ENCODE measurements at places on chromosomes 13 and 19.

DNA sequence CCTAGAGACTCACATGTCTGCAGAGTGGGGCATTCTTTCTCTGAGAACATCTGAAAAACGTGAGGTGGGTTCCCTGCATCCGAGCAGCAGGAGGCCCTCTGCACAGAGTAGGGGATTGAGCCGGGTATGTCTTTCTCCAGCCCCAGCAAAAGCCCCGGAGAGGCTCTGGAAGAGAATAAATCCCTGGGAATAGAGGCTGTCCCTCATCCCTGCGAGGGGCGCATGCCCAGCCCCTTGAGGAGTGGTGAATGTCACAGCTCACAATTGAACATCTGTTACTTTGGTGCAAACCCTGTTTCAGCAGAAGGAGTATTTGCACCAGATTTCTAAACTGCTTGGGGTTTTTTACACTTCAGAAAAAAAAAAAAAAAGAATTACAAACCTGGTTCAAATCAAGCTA is 164.6 kb downstream of the FGF14 start:
- no peak for DNase-seq

GRCh38 chr13:112183532-112184090 is 116.7 kb downstream of the SOX1 start:
- no peak for DNase-seq

- no peak for DNase-seq
Observed at GRCh38 chr13:109773276-109773675, 13.1 kb downstream of the IRS2 start.

- no peak for DNase-seq
Observed at GRCh38 chr13:110812121-110812868, 98.8 kb downstream of the ING1 start.

GRCh38 chr13:47503475-47503874 is 497.6 kb downstream of the SUCLA2 start:
- DNase-seq = no peak

GRCh38 chr19:15045506-15045905 is 3.8 kb upstream of the CASP14 start:
- DNase-seq = no peak
